ENCODE measurements at places on chromosomes 2 and 18.

GRCh38 chr2:149904352-149905175 lies 317.0 kb upstream of the MMADHC start:
- no peak for DNase-seq

GRCh38 chr2:168698969-168699368 lies 103.5 kb upstream of the NOSTRIN start:
- no peak for DNase-seq

DNA sequence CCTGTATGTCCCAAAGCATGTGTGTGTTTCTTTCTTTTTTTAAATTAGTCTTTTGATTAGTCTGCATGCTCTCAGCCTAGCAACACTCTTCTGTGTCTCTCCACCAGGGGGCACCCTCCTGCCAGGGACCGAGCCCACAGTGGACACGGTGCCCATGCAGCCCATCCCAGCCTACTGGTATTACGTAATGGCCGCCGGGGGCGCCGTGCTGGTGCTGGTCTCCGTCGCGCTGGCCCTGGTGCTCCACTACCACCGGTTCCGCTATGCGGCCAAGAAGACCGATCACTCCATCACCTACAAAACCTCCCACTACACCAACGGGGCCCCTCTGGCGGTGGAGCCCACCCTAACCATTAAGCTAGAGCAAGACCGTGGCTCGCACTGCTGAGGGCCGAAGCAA lies 93.8 kb downstream of the NRP2 start:
- no peak for DNase-seq

DNA sequence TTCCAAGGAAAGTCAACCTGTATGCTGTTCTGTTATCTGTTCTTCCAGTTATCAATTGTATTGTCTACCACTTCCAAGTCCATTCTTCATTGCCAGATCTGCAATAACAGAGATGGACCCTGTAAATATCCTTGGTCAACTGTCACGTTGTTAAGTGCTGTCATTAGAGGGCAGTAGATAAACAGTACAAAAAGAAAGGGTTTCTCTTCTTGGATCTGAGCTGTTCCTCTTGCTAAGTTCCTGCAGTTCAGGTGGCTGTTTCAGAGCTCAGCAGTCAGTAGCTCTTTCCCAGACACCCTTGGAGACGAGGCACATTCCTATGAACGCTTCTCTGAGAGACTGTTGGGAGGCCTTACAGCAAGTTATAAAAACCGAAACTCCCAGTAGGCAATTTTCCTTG lies 957.1 kb upstream of the CHAC2 start:
- peak; percentile 5 for DNase-seq

- DNase-seq: no peak
These were observed 7.7 kb upstream of the STK39 start for GRCh38 chr2:168255103-168255502.

DNA sequence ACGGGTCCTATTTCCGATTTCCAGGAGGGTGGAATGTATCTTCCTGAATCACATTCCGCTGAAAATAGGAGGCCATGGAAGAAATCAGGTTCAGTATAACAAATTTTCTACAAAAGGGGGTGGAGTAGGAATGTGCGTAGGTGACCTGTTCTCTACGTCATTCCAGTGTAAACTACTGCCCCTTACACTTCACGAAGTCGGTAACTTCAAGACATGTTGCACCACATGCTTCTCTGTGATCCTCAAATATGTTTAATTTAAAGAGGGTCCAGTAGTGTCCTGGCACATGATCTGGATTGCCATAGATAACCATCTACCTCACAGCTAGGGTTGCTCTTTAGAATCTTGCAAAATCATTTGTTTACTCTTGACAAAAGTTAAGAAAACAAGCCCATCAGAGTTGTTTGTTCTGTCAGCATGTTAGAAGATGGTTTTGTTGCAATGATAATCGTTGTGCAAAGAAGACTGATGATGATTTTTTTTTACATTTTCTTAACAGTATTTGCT lies 7.5 kb upstream of the CPS1 start:
- DNase-seq: no peak

DNA sequence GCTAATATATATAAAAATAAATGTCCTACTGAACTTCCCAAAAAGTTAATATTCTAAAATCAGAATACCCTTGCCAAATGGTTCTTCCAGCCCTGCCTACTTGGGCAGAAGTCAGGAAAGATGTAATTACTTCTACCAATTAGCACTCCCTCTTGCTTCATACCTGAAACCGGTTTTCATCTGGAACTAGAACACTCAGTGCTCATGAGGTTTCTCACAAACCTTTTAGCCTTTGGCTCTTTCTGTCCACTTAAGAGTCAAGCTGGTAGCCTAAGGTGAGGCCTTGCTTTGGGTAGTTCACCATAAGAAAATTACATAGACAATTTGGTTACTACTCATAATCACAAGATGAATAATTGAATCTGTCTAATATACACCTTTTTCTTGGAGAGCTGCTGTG lies 4.1 kb downstream of the DSG3 start:
- no peak for DNase-seq

DNA sequence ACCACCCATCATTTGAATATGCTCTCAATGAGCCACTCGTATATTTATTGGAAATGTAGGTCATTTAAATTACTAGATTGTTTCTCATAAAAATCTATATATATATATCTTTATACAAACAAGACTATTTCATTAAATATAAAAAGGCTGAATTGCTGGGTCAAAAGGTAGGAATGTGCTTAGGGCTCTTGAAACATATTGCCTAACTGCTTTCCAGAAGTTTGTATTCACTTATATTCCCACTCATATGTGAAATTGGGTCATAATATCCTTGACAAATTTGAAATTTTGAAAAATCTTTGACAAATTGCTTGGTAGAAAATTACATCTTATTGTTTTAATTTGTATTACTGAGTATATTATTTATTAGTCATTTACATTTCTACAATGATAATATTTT lies 999.8 kb upstream of the CDH2 start:
- no peak for DNase-seq
